ENCODE measurements at places on chromosomes 6 and 20.

- peak; percentile 53 for DNase-seq
Observed at GRCh38 chr20:61951695-61952533, 113.8 kb downstream of the TAF4 start.

DNA sequence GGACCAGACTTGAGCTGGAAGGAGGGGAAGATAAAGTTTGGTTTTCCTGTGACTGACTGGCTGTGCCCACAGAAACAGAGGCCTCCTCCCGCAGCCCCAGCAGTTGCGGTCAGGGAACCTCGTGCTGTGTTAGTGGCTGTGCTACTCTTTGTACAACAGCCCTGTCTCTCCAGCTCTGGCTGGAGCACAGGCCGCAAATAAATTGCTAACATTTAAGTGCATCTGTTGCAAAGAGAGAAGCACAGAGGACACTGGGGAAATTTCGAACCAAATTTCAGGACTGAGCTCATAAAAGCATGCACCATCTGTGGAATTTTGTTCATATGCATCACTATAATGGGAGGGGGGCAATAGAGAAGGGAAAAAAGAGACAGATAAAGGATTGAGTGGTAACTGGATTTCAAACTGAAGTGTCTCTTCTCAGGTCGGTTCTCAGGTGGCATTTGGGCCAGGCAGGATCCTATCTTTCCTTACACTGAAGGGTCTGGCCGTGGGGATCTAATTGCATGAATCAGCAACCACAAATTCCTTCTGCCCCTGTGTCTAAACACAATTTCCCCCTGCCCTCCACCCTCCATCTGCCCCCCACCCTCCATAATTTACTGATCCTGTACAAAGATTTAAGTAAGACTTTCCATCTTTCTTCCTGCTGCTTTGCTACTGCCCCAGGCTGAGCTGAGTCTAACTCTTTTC lies 88.9 kb upstream of the ATXN1 start:
- no peak for DNase-seq

GRCh38 chr20:54922636-54923035 lies 447.2 kb downstream of the DOK5 start:
- no peak for DNase-seq

GRCh38 chr6:169763308-169763707 lies 11.9 kb downstream of the ERMARD start:
- no peak for DNase-seq

DNA sequence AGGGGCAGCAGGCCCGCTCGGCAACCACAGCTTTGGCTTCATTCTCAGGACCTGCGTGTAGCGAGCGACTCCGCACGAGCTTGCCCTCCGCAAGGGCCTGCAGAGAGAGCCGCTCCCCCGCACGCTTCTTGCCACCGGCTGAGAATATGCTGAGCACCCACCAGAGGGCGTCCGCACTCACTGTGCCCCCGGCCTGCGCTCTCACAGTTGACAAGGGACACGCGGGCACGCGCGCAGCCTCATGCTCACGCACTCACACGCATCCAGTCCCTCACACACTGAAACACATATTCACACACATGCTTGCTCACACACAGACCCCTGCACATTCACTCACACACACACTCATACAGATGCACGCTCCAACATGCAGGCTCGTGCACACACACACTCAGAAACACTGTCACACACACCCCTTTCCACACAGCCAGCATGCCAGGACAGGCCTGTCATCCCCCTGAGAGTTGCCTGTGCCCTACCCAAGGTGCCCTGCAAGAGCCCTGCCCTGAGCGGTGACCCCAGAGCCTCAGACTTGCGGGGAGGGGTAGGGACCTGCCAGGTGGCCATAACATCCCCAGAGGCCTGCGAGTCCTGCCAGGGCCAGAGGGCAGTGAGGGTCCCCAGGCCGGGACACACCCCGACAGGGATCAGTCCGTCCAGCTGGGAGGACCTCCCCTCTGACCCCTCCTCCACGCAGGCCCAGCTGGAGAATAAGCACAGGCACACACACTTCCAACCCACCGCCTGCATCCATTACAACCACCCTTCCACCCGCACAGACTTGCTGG lies 174.1 kb downstream of the BMP7 start:
- peak; percentile 84 for DNase-seq

- no peak for DNase-seq
Observed at GRCh38 chr6:56663344-56663743, 20.7 kb upstream of the DST start.

Data from activated CD8-positive, alpha-beta memory T cell treated with anti-CD3 and anti-CD28 coated beads, Interleukin-2, amount 50 U/mL, for 48 hours (primary cell).